ENCODE measurements at places on chromosomes 16 and 17.

- no peak for DNase-seq
Observed at GRCh38 chr17:79574108-79574507, 36.7 kb downstream of the RBFOX3 start.

- no peak for DNase-seq
Observed at GRCh38 chr16:51051671-51052070, 99.4 kb downstream of the SALL1 start.

- DNase-seq: no peak
Observed at GRCh38 chr17:30113213-30113612, 3.4 kb upstream of the NSRP1 start.

GRCh38 chr16:79751471-79752184 is 151.1 kb upstream of the MAF start:
- peak; percentile 95 for DNase-seq

GRCh38 chr17:7223375-7223774 is 3.6 kb downstream of the ACADVL start:
- DNase-seq: no peak

DNA sequence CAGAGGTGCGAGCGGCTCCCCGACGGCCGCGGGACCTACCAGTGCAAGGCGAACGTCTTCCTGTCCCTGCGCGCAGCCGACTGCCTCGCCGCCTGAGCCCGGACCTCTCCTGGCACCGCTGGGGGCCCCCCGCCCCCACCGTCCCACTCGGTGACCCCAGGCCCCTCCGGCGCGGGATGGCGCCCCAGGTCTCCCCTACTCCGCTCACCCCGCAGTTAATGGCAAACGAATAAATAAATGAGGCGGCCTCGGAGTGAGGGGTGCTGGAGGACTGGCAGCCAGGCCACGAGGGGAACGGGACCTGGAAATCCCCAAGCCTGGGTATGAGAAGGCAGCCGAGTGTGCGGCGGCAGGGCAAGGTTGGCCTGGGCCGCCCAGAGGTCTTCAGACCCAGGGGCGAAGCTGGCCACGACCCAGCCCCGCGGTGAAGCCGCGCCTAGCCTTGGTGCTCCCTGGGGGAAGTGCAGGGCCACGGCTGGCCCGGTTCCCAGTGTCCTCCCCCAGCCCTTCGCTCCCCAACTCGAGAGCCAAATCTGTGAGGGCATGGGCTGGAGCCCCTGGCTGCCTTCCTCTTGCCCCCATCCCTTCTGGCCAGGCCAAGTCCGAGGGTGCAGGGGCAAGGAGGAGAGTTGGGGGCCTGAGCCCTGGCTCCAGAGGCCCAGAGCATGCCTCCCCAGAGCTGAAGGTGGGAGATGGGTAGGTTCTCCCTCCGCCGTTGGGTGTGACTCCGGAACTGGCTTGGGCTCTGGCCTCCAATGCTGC is 796 bp downstream of the NPB start:
- no peak for DNase-seq

DNA sequence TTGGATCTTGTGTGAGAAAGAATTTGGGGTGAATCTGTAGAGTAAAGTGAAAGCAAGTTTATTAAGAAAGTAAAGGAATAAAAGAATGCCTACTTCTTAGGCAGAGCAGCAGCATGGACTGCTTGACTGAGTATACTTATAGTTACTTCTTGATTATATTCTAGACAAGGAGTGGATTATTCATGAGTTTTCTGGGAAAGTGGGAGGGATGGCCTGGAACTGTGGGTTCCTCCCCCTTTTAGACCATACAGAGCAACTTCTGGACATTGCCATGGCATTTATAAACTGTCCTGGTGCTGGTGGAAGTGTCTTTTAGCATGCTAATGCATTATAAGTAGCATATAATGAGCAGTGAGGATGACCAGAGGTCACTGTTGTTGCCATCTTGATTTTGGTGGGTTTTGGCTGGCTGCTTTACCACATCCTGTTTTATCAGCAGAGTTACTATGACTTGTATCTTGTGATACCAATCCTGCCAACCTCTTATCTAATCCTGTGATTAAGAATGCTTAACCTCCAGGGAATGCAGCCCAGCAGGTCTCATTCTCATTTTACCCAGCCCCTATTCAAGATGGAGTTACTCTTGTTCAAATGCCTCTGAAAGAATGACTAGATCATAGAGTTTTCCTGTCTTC is 58.7 kb downstream of the HSD17B2 start:
- no peak for DNase-seq

- no peak for DNase-seq
Observed at GRCh38 chr17:37726248-37726647, 18.6 kb downstream of the HNF1B start.

DNA sequence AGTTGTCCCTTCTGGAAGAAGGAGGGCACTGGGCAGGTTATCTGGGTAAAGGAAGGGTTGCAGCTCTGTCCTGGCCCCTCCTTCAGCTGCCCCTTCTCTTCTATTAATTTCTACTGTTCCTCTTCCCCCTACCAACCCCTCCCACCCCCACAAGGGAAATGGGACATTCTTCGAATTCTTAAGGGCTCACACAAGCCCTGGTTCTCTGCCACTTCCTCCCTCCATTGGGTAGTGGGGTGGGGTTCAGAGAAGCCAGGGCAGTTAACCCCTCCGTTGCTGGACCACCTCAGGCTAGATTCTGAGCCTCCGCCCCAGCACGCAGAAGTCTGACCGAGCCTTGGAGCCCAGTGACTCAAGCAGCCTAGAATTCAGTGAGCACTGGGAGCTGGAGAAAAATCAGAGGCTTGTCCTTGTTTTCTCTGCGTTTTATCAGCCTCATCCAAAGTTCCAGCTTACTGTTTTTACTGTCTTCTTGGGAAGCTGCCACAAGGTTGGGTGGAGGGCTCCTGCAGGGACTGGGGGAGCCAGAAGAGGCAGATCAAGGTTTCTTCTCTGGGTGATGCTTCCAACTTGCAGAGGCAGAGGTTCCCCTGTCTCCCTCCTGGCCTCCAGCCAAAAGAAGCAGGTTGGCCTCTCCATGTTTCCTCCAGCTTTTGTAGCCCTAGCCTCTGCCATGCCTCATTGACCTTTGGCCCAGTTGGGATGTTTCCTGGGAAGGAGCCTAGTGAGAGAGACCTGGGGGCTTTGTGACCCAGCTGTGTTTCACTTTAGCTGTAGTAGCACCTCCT is 10.2 kb downstream of the LASP1 start:
- DNase-seq: no peak

GRCh38 chr17:77386502-77387192 is 245.9 kb downstream of the SEC14L1 start:
- DNase-seq: no peak

DNA sequence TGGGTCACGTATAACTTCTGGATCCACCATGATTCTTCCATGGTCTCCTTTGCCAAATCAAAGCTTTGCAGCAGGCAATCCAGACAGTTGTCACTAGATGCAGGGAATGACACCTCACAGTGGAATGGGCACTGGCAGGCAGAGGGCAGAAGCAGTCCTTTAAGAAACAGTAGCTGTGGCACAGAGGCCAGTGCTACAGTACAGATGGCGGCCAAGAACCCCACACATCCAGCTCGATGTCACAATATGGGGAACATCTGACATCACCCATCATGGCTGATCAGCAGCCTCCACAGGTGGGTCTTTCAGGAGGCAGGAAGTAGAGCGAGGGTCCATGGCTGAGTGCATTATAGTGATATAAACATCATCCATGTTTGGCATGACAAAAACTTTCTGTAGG is 18.8 kb upstream of the ERN1 start:
- no peak for DNase-seq

GRCh38 chr16:62620275-62620674 is 584.0 kb upstream of the CDH8 start:
- no peak for DNase-seq

DNA sequence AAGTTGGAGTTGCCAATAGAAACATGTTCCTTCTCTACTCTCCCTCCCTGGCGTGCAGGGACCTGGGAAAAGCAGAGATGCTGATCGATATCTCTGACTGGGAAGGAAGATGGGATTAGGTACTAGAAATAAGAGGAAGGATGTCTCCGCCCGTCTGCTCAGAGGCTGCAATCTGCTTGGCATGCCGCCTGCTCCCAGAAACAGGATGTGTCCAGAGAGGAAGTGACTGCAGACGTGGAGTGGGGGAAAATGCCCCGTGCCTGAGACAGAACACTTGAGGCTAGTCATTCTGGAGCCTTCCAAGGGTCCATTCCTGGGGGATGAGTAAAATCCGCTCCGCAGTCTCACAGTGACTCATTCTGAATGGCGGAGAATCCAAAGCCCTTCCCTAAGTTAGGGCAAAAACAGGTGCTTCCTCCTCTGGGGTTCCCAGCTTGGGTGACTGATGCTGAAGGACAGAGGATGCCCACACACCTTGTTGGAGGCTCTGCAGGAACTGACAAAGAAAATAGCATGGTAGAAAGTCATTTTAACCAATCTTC is 45.0 kb upstream of the SMURF2 start:
- DNase-seq: peak; percentile 53

GRCh38 chr17:17701658-17702057 is 20.4 kb downstream of the RAI1 start:
- DNase-seq: no peak

DNA sequence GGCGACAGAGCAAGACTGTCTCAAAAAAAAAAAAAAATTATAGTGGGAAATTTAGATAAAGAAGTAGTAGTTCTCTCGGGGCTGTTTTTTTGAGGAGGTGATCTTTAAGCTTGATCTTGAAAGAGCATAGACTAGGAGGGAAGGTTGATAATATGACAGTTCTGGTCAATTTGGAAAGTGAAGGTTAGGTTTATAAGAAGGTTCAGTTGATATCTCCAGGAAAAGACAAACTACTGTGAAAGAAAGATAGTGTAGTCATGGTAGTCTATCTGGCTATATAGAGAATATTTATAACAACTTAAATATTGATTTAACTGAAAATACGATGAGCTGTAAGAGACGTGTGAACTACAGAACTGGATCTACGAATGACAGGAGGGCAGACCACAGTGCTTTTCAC is 3.1 kb downstream of the ATF7IP2 start:
- DNase-seq: no peak

DNA sequence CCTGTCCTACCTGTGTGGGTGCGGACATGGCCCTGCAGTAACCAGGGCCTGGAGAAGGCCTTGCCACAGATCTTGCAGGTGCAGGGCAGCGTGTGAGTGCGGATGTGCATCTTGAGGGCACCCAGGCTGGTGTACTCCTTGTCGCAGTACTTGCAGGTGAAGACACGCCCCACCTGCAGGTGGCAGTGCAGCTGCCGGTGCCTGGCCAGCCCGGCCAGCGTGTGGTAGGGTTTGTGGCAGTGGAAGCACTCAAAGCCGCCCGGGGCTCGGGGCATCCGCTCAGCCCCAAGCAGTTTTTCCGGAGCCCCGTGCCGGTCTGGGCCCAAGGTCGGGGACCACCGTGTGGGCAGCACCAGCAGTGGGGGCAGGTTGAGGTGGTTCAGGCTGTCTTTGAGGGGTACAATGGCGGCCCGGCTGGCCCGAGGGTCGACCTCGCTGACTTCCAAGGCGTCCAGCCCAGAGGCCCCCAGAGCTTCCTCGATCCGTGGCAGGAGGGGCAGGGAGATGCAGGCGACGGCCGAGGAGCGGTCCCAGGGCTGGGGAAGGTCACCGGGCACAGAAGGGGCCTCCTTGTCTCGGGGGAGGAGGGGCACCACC is 5.1 kb downstream of the SNAI3 start:
- no peak for DNase-seq

GRCh38 chr17:74601944-74602572 is 10.0 kb upstream of the CD300LD start:
- DNase-seq: no peak

GRCh38 chr17:6109536-6109935 is 39.4 kb downstream of the WSCD1 start:
- DNase-seq: no peak

- peak; percentile 55 for DNase-seq
Observed at GRCh38 chr17:38897176-38897575, 27.3 kb downstream of the LASP1 start.

DNA sequence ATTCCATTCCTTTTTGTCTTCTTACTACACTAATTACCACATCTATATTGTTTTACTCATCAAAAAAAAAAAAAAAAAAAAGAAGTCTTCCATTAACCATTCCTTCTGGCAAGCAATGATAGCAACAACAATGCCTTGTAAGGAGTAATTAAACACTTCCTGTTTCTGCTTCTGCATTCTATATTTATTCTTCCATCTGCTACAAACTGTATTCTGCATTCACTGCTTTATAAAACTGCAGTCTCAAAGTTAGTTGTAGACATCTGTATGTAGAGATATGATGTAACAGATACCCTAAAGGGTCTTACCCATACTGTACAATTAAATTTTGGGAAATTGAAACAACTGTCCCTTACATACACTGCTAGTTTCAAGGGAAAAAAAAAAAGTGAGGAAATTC is 28.7 kb upstream of the ABCA6 start:
- DNase-seq: no peak

DNA sequence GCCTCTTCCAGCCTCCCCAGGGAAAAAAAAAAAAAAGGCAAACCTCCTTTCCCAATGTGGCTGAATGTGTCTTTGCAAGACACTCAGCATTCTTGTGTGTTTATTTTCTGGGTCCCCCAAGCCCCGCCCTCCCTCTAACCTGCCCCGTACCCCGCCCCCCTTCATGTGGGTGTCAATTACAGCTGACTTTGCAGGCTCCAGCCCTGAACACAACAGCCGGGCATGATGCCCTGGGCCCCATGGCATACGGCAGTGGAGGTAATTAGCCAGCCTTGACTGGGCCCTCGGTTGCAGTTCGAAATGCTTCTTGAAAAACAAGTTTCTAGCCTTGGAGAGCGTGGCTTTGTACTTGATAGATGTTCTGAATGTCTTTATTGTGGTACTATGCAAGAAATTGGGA is 354.7 kb upstream of the RBFOX1 start:
- no peak for DNase-seq

- DNase-seq: no peak
Observed at GRCh38 chr17:81959362-81960129, 1.4 kb downstream of the NOTUM start.

DNA sequence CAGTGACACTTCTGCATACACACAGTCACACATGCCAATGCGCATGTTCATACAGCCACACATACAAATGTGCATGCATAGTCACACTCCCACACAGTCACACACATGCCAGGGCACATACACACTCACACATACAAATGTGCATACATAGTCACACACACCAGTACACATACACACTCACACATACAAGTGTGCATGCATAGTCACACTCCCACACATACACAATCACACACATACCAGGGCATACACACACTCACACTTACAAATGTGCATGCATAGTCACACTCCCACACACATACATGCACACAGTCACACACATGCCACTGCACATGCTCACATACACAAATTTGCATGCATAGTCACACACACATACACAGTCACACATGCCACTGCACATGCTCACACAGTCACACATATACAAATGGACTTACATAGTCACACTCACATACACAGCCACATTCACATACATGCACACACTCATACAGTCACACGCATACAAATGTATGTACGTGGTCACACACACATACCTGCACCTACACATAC is 84.2 kb downstream of the SOCS1 start:
- DNase-seq: no peak

- no peak for DNase-seq
Observed at GRCh38 chr16:67039260-67040020, 10.5 kb downstream of the CBFB start.

GRCh38 chr17:11601661-11602060 is 3.4 kb downstream of the DNAH9 start:
- DNase-seq: no peak
